ENCODE measurements at places on chromosomes 3 and 15.

DNA sequence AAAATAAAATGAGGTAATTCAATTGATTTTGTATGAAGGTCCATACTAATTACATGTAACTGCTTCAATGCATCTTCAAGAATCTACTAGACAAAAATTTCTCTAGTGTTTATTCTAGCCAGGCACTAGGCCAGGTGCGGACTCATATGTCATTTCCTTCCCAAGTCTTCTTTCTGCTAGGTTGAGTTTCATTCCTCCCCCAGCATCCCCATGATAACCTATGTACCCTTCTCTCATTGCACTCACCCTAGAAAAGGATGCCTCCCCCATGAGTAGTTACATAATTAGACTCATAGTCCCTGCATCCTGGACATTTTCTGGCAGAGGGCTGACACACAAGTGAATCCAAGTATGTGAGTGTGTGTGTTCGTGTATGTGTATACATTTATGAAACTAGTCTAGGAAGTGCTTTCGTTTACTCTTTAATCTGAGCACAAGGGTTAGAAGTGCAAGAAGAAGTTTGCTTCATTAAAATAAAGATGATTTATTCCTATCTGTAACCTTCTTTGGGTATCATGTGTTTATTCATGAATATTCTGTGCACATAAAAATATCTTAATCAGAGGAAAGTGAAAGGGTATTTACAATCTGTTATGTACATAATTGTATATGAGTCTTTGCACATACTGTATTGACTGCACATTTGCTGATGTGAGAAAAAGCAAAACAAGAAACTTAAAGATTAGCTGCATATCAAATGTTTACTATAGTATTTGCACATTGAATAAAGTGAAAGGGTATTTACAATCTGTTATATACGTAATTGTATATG, 585.6 kb upstream of the ZNF717 start:
- DNase-seq, result no peak

- no peak for DNase-seq
Observed at GRCh38 chr3:97817965-97818364, 3.8 kb upstream of the CRYBG3 start.

DNA sequence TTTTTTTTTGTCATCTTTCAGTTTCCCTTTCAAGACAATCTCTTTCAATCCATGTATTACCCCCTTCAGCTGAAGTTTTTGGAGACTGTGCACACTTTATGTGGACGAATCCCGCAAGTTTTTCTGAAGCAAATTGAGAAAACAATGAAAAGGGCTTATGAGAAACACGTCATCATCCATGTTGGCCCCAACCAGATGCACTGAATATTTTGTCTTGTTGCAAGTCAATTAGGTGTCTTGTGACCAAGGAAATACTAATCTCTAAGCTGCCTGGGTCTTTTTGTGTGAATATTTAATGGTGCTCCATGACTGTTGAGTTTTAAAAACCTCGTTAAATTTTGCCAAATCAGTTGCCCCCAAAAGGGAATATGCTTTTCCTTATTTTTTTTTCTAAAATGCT, 21.7 kb upstream of the PPP4R2 start:
- DNase-seq, result no peak

DNA sequence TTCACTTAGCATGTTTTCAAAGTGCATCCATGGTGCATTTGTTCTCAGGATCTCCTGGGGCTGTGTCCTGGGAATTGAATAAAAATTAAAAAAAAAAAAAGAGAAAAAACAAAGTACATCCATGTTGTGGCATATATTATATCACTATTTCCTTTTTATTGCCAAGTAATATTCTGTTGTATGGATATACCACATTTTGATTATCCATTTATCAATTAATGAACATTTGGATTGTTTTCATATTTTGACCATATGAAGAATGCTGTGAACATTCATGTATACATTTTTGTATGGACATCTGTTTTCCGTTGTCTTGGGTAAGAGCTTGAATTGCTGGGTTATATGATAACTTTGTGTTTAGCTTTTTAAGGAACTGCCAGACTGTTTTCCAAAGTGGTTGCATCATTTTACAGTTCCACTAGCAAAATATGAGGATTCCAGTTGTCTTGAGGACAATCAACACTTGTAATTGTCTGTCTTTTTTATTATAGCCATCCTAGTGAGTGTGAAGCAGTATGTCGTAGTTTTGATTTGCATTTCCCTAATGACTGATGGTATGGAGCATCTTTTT, 44.5 kb downstream of the CTDSPL2 start:
- DNase-seq, result no peak

DNA sequence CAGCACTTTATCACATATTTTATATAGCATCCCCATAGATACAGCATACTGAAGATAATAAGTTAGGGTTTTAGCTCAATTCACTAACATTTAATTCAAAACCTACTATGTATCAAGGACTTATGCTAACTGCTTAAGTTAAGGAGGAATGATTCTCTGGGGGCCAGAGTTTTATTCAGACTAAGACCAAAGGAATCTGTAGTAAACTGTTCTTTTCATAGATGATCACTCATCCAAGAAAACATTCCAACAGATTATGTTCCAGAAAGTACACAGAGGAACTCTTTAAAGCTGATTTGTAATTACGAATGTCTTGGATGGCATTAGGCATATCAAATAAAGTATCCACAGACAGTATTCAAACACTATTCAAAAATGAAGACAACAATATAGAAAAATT, 226.4 kb downstream of the SCAPER start:
- no peak for DNase-seq

DNA sequence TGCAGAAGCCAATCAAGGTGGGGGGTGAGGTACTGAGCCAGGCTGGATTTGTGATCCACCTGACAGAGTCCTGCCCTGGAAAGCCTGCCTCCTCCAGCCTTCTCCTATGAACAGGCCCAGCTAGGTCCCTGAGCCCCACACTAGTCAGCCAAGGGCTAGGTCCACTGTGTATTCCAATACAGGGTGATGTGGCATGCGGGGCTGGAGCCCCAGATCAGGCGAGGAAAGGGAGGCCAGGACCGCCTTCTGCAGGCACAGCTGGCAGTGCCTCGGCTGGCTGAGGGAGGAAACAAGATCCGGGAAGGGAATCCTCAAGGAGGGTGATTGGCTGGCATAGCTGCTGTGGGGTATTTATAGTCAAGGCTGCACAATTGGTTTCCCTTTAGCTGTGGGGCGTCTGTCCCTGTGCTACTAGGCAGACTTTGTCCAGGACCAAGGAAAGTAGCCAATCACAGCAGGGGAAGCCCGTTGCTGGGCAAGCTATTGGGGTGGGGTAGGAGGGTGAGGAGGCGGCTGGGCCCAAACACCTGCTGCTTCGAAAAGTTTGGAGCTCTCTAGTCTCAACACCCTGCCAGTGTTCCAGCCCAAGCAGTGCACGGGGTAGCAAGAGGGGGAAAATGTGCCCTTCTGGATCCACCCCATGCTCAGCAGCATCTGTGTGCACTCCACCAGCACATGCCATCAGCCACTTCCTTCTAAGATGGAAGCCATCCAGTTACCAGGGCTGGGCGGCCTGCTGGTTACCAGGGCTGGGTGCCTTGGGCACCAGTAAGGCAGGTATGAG, 5.9 kb downstream of the KY start:
- no peak for DNase-seq

DNA sequence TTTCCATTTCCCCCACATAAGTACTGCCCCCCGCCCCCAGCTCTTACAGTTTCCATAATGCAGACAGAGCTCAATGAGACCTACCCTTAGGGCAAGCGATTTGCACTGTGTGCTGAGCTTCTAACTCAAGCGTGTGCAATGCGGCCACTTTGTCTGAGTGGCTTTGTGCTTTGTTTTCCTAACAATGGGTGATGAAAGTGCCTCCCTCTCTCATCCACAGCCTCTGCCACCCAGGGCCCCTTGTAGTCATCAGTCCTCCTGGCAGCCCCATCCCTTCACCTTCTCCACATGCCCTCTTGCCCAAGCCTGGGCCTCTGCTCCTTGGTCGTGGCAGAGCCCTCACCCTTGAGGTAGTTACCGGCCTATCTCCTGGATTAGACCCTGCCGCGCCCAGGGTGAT, 17.2 kb downstream of the DAPK2 start:
- peak; percentile 56 for DNase-seq

DNA sequence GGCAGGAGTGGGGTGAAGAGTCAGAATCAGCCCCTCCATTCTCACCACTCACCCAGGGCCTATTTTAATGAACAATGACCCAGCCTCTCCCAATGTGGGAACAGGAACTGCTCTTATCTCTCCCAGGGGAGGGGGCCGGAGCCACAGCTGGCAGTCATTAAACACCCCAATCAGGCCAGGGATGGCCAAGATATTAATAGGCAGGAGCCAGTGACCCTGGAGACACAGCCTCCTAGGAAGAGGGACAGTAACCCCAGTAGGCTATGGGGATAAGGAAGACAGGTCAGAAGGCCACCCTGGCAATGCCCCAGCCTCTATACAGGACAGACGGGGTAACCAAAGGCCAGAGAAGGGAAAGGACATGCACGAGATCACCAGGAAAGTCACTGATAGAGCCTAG, 38.6 kb downstream of the VIPR1 start:
- no peak for DNase-seq

- DNase-seq, result no peak
Observed at GRCh38 chr15:31266712-31267111, 59.9 kb upstream of the KLF13 start.

- no peak for DNase-seq
Observed at GRCh38 chr15:64950888-64951287, 38.8 kb downstream of the SPG21 start.

- DNase-seq, result no peak
Observed at GRCh38 chr3:52435246-52436101, 9.4 kb downstream of the SEMA3G start.

GRCh38 chr15:69760258-69760845, 307.7 kb downstream of the RPLP1 start:
- DNase-seq, result no peak

- no peak for DNase-seq
Observed at GRCh38 chr3:188584958-188585689, 431.2 kb downstream of the LPP start.

GRCh38 chr3:55615694-55616295, 128.7 kb upstream of the WNT5A start:
- DNase-seq, result no peak

DNA sequence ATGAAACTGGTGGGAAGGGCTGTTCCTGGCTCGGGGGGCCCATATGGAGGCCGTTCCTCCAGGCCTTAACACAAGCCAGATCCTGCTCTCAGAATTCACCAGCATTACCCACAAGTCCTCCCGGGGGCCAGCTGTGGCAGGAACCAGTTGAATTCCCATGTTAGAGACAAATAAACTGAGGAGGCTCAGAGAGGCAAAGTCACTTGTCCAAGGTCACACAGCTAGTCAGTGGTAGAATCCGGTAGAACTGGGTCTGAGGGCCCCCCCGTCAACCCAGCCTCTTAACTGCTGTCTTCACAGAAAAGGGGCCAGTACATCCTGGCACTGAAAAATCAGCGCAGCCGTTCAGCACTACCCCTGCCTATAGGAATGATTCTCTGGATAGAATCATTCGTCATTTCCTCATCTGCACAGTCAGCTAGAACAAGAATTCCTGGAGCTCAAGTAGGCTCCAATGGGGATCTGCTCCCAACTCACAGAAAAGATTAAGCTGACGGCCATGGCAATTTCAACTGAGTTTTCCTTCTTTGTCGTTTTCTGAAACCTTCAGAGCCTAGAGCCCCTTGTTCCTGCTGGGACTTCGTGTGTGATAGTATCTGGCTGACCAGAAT, 12.2 kb upstream of the TSEN2 start:
- no peak for DNase-seq

DNA sequence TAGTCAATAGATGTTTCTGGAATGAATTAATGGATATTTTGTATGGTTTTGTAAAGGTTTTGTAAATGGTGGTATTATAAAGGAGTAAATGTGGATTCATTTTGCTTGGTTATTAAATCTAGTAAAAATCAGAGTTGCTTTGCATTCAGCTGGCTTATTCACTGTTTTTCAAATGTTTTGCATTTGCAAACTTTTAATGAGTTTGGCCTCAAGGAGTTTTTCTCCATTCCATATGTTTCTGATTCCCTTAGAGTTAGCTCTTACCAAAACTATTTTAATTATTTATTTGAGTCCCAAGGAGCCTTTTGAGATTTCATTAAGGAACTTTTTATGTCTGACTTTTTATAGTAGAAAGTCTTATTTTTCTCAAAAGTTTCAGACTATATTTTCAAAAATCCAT, 992.2 kb downstream of the DIPK2A start:
- DNase-seq, result no peak

DNA sequence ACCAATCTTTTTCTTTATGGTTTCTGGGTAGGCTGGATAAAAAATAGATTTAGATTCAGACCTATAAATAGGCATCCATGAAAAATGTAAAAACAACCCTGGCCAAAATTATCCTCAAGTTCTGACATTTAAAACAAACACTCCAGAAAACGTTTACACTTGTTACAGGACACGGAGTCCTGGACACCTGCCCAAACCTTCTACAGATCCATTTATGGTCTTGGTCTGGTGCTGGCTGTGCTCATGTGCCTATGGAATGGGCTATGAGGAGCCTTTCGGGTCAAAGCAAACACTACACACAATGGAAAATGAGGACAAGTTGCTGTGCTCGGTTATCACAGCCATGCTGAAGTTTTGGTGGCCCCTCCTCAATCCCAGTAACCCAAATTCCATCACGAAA, 108.1 kb downstream of the PDZRN3 start:
- no peak for DNase-seq

GRCh38 chr3:37272741-37273140, 98.4 kb upstream of the LRRFIP2 start:
- no peak for DNase-seq

DNA sequence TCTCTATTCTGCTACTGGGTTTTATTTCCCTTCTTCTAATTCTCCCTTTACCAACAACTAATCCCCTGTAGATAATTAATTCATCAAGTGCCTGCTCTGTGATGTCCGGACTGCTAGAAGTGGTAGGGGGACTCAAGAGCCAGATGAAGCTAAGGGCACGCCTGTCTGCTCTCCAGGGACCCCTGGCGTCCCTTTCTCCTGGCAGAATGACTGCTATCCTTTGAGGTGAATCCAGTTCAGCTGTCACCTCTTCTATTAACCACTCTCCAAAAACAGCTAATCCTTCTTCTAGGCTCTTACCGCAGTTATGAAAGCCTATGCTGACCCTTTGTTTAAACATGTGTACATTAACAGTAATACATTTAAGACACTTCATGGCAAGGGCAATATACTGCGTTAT, 1.4 kb upstream of the CHRNA7 start:
- no peak for DNase-seq

GRCh38 chr3:144036498-144036897, 64.9 kb downstream of the DIPK2A start:
- DNase-seq, result no peak

DNA sequence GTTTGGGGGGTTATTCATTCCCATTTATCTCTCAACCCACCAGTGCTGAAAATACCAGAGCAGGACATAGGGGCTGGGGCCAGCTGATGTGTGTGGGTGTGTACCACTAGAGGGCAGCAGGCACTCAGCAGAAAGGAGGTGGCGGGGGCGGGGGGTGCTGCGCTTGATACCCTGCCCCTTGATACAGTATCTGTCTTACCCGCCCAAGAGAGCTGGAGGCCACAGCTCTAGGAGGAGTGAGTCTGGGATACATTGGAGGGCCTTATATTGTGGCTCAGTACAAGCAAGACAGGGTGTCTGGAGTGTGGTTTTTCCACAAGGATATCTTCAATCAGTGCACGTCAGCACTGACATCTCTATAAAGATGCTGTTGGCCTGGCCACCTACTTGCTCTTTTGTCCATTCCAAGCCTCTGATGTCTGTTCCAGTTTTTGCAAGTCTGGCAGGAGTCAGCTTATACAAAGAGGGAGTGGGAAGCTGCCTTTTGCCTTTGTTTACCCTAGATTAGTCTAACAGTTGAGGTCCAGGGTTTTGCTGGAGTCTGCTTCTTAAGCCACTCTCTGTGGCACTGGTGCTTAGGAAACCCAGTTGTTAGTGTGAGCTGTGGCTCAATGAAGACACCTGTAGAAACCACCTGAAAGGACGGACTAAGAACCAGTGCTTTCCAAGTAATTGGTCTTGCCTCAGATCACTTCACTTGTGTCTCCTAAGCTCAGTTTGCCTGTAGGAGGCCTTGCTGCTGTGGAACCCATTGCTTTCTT, 1.5 kb upstream of the RBM15B start:
- peak; percentile 43 for DNase-seq

Data from C1 segment of cervical spinal cord (tissue), 14 donors.